Naive thymus-derived CD4-positive, alpha-beta T cell (primary cell): ENCODE measurements at places on chromosomes 5 and 9. TPM values are rescaled to one million over a fixed set of nuclear protein-coding genes. Genes with fewer than 3 reads are reported as not detected.

DNA sequence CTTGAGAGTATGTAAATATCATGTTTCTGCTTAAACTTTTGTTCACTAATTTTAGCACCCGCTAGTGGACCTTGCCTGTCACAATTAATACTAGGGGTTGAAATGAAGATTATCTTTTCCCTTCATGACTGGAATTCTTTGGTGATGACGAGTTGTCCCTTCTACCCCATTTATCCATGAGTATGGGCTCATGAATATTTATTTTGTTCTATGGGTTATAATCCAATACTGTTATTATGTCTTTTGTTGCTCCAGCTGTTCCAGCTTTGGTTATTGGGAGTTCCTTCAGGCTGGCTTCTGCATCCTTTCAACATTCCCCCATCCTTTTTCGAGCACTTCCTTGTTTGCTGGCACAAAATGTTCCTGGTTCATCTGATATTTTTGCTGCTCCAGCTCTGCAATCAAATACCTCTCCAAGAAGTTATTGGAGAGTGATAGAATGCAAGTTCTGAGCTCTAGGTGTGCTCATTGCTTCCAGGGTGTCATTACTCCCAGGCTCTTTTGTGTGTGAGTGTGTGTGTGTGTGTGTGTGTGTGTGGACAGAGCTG, 19.7 kb upstream of the ARHGEF28 start:
- DNase-seq: no peak

DNA sequence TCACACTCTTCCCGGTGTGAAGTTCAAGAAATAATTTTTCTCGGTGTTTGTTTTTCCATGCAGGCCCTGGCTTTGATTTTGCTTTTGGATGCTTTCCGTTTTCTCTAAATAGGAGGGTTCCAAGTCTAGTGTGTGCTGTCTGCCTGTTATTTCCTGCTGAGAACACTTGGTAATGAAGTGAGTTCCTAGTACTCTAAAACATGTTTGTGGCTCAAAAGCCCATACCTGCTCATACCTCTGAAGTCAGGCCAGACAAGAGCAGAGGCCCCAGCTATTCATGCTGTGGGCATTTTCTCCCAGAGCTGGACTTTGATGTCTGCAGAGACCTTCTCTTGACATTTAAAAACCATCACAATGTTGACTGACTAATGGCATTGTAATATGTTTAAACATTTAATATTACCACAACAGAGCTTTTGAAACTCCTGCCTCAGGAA, 211.2 kb downstream of the GOLPH3 start:
- DNase-seq: no peak

DNA sequence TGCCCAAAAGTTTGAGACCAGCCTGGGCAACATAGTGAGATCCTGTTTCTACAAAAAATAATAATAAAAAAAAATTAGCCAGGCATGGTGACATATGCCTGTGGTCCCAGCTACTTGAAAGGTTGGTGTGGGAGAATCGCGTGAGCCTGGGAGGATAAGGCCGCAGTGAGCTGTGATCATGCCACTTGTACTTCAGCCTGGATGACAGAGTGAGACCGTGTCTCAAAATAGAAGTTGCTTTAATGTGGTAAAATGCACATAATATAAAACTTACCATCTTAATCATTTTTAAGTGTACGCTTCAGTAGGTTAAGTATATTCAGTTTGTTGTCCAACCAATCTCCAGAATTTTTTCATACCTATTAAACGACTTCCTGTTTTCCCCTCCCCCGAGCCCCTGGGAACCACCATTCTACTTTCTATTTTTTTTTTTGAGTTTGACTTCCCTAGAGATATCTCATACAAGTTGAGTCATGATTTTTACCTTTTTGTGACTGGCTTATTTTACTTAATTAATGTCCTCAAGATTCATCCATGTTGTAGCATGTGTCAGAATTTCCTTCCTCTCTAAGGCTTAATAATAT, 120.1 kb upstream of the POC5 start:
- DNase-seq: no peak

GRCh38 chr9:76502746-76503145, 43.8 kb downstream of the GCNT1 start:
- DNase-seq: no peak

DNA sequence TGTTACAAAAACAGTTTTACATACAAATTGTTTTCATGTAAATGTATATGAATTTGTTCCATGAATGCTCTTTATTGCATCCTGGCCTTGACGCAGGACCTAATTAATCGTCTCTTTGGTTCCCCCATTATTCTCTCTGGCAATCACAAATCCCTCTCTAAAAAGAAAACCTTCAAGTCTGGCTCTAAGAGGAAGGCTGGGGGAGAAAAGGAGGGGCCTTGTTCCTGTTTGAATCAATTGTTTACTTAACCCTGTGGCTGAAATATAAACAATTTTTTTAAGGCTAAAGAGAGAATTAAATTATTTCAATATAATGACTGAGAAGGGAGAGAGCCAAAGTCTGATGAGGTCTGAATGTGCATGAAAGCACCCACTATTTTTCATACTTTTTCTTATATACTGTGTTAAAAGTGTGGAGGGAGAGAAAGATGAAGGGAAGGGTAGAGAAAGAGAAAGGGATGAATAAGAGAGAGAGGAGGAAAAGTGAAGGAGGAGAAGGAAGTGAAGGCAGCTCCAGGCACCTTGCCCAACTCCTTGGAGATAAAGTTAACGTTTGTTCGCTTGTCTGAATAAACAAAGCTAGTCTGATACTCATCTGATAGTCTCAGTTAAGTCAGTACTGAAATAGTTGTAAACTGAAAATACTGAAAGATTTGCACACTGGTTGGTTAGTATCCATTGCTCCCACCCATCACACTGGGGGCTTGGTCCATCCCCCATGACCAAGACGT, 116.4 kb upstream of the SPDL1 start:
- DNase-seq: no peak

DNA sequence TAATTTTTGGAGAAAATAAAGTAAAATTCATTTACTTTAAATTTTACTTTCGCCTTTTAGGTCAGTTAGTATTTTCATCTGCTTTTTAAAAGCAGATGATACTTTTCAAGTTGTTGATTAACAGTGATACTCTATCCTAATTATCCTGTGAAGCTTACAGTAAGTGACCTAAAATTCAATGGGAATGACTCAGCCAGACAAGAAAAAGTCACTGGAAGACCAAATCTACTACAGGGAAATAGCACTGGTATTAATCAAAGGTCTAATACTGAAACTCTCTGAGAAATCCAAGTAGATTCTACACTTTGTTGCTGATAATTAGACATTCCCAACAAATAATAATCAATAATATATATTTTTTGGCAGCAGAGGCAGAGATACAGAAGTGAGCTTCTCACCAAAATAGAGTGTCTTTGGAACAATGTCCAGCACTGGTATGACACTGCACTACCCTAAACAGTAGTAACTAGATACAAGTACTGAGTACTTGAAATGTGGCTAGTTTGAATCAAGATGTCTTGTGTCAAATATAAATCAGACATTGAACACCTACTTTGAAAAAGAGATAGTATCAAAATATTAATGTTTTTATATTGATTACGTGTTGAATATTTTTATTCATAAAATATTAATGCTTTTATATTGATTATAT, 22.8 kb upstream of the ELL2 start:
- DNase-seq: no peak

- DNase-seq: no peak
Observed at GRCh38 chr5:146041180-146041789, 64.1 kb downstream of the PLAC8L1 start.

TLX3 gene
- total RNA-seq: not detected
